ENCODE measurements at places on chromosomes 7 and 10.

GRCh38 chr7:22729180-22729825 is 2.3 kb downstream of the IL6 start:
- DNase-seq: no peak

DNA sequence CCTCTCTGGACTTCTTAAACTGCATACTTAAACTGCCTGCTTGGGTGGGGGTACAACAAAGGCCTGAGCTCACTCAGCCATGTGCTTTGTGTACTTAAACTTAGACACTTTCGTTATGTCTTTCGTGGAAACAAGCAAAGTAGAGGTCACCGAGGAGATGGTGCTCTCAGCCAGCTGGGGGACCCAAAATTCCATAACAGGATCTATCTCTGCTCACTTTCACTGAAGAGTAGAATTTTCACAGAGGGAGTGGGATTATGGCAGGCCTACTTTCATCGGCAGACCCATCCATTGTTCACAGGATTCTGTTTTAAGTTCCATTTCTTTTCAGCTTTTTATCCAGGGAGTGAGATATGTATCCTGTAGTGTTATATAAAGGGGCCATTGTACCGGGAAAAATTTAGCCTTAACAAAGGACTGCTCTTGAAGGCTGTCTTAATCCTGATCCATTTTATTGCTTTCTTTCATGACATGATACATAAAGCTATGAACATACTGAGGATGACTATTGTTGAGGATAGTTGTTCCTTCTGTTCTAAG is 370.0 kb upstream of the GHITM start:
- DNase-seq: no peak

DNA sequence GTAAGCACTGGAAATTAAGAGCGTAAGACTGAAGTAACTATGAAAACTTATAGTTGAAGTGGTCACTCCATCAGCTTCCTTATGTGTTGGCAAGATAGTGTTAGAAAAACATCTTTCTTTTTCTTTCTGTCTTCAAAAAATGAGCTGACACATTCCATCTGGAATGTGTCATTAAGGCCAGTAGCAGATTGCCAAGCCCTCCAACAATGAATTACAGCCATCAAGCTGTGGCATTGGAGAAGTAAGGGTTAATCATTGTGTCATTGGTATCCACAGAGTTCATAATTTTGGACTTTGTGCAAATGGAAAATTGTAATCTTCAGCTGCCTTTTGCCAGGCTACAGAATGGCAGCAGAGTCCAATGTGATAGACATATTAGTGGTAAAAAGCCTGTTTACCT is 926.3 kb downstream of the NRG3 start:
- no peak for DNase-seq

DNA sequence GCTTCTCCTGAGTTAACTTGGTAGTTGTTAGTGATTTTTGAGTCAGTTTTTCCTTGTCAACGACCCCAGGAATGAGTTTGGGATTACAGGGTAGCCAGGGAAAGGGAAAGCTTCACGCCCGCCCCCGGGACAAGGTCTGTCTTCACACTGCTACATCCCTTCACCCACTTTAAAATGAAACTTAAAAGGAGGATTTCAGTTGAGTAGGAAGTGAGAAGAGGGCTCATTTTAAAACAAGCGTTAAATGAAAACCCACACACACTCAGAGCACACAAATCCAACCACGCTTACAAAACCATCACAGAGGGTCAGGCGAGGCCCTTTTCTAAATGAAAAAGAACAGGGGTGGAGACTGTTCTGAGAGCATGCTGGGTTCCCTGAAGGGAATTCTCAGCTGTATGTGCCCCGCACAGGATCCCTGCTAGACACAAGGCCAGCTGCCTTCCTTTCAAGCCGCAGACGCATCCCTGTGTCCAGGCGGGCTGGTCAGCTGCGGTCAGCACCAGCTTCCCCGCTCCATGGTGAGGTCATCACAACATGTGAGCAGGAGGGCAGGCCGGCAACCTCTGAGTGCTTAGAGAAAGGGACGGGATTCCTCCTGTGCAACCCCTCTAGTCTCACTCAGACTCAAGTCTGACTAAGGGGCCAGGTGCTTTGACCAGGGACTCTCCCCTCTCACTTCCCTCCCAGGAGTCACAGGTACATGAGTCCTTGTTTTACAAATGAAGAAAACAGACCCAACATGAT is 111.8 kb downstream of the EGFR start:
- no peak for DNase-seq

Data from NCI-H69 (cell line).